ENCODE measurements at places on chromosomes 4 and X.
A peak's percentile ranks its signal among the peaks of the same experiment; 100 is the strongest.

- DNase-seq, result no peak
These were observed 12.4 kb downstream of the AMELX start for GRCh38 chrX:11305641-11306040.

GRCh38 chrX:54891573-54891972 is 29.1 kb upstream of the TRO start:
- DNase-seq, result no peak

DNA sequence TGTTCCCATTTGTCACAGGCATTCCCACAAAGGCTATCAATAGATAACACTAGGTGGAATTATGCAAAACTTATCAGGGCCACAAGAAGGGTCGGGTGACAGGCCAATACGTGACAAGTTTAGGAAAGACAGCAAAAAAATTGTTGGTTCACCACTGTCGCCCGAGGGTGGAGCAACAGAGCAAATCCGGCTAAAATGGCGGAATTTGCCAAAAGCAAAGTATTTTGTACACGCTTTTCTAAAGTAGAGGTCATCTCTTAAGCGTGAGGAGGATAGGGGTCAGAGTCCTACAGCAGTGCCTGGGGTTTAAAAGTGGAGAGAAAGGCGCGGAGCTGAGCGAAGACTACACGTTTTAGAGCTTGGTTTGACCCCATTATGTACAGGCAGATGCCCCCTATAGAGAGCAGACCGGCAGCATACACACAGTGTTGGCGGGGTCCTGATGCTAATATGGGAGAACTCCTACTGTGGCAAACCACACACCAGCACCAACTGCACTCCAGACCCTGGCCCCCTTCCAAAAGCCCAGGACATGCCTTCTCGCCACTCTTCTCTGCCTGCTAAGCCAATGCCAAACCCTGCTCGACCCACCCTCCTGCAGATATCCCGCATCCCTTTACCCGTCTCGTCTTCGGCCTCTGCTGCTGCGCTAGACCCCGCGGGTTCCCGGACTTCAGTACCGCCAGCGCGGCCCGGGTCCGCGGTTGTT is 733 bp downstream of the CCNA2 start:
- no peak for DNase-seq

DNA sequence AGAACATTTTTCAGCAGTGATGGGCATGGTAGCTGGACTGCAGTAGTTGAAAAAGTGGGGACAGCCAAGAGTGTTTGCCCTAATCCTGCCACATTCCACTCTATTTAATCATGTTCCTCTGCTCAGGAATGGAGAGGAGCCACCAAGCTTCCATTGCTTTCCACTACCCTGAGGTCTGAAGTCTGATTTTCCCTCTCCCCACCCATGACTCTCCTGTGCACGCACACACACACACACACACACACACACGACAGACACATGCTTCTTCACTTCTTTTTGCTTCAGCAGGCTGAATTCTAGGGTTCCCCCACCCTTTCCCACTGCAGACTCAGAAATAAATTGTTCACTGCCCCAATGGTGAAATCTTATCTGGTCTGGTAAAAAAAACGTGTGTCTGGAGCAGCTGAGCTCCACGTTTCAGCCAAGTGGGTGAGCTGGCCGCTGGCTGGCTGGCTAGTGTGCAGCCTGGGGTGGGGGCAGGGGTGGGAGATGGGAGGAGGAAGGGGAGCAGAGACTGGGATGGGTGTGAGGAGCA is 142.7 kb upstream of the NALF2 start:
- no peak for DNase-seq

GRCh38 chr4:3062471-3062870 is 11.9 kb downstream of the HTT-AS start:
- no peak for DNase-seq

DNA sequence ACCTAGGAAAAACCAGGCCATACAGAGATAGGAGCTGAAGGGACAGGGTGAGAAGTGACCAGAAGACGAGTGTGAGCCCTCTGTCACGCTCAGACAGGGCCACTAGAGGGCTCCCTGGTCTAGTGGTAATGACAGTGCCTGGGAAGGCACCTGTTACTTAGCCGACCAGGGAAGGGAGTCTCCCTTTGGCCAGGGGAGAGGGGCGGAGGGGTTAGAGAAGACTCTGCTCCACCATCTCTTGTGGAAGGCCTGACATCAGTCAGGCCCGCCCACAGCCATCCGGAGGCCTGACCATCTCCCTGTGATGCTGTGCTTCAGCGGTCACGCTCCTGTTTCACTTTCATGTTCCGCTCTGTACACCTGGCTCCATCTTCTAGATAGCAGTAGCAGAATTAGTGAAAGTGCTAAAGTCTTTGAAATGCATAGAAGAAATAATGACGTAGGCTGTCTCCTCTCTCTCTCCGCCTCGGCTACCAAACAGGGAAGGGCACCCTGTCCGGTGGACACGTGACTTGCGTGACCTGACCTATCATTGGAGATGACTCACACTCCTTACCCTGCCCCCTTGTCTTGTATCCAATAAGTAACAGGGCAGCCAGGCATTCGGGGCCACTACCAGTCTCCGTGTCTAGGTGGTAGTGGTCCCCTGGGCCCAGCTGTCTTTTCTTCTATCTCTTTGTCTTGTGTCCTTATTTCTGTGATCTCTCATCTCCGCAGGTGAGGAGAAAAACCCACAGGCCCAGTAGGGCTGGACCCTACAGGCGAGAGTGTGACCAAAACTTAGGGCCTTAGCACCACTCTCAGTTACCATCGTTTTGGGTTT is 26.7 kb downstream of the HTT-AS start:
- DNase-seq, result peak; percentile 51

DNA sequence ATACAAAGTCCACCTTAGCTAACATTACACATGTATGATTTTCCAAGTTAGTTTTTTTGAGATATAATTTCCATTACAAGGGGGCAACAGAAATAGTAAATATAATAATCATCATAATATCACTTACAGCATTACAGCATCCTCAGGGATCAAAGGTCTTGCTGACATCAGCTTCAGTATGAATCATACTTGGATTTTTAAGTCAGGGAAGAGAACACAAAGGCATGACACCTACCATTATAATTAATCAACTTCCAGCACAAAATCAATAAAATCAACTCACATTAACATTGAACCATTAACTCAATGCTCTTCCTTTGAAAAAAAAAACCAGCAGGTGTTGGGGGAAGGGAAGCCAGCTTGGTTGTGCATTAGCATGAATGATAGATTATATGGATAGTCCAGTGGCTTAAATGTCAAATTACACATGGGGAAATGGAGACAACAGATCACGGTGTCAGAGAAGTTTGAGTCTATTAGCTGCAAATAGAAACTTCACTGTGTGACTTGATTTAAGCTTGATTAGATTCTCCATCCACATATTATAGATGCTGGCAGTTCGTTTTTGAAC is 66.9 kb upstream of the CAPN6 start:
- DNase-seq, result no peak

DNA sequence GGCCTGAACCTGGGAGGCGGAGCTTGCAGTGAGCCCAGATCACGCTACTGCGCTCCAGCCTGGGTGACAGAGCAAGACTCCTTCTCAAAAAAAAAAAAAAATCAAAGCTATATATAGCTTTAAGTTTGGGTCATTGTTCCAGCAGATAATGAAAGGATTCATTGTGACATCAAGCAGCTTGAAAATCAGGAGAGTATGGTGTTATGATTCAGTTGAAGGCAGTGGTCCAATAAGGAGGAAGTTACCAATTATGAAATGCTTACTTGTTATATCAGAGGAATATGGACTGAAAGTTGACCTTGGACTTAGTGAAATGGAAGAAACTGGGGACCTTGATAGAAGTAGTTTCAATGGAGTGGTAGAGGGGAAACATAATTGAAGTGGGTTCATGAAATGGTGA is 140.4 kb upstream of the MAD2L1 start:
- no peak for DNase-seq

GRCh38 chr4:154189346-154189745 is 302.3 kb downstream of the DCHS2 start:
- DNase-seq, result no peak

GRCh38 chr4:132526652-132527051 is 622.4 kb upstream of the PCDH10 start:
- DNase-seq, result no peak

DNA sequence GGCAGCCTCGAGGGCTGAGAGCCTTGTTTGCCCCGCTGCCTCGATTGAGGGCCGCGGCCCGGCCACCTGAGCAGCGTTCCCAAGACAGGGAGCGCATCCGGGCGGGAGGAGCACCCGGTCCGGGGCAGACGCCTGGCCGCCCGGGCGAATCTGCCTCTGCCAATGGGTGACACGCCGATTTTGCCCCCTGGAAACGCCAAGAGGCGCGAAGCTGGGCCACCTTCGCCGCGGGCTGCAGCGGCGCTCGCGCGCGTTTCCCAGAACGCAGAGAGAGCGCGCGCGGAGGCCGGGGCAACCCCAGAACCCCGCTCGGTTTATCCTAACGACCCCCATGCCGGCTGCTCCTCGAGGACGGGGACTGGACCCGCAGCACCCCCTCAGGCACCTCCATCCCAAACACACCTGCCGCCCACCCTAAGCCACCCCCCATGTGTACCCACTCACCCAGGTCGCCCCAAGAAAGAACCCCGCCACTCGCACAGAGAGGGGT is 575 bp downstream of the MAP7D2 start:
- DNase-seq, result no peak

- DNase-seq, result no peak
These were observed 142.5 kb downstream of the COL4A5 start for GRCh38 chrX:108582151-108582550.

GRCh38 chr4:137749466-137749865 is 217.2 kb upstream of the PCDH18 start:
- no peak for DNase-seq

DNA sequence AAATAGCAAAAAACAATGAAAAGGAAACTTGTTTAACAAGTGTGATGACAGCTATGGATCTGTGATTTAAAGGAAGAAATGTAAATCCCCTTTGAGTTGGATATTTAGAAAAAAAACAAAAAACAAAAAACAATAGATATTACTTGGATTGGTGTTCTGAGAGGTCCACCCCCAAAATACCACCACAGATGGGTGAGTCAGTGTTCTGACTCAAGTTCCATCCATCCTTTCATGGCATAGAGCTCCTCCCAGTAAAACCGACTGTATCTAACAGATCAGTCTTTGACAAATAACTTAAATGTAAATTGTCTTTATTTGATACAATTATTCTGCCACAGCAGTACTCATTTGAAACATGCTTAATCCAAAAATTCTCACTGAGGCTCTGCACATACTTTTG is 27.4 kb downstream of the TMPRSS11B start:
- DNase-seq, result no peak

GRCh38 chrX:103464072-103464773 is 55.1 kb downstream of the RAB40A start:
- DNase-seq, result no peak

DNA sequence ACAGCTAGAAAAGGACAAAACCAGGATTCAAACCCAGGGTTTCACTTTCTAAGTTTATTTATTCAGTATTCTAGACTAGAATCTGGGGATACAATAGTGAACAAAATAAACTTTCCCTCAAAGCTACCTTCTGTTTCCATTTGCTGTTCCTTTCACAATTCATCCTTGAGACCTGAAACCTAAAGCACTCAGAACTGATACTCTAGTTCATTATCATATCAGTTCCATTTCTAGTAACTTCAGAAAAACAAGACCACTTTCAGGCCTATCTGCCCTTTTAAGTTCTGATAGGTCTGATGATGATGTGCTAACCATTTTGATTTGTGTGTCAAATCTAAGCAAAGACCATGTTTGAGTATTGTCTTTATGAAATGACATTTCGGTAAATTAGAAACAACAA is 7.8 kb upstream of the XK start:
- DNase-seq, result no peak

DNA sequence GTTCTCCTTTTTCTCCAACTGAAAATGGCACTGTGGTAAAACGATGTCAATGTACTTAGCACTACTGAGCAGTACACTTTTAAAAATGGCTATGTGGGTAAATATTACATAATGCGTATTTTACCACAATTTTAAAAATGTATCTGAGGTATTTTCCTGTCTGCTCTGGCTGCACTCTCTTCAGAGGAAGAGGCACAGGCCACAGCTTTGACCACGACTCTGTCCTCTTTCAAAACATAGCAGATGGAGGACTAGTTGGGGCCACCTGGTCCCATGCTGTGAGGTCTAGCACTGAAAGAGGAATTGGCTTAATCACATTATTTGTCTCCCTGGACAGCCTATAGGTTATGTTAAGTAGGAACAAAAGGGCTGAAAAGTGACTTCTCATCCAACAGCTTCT is 5.2 kb downstream of the KCNE5 start:
- no peak for DNase-seq

GRCh38 chr4:100489305-100489704 is 28.5 kb downstream of the EMCN start:
- DNase-seq, result no peak

GRCh38 chr4:169094656-169095231 is 84.7 kb upstream of the CBR4 start:
- DNase-seq, result no peak

- no peak for DNase-seq
These were observed 271.8 kb downstream of the INPP4B start for GRCh38 chr4:142574306-142574705.

- no peak for DNase-seq
These were observed 31.4 kb upstream of the RBPJ start for GRCh38 chr4:26289401-26289800.

- no peak for DNase-seq
These were observed 185.7 kb downstream of the UNC5C start for GRCh38 chr4:95362906-95363558.

DNA sequence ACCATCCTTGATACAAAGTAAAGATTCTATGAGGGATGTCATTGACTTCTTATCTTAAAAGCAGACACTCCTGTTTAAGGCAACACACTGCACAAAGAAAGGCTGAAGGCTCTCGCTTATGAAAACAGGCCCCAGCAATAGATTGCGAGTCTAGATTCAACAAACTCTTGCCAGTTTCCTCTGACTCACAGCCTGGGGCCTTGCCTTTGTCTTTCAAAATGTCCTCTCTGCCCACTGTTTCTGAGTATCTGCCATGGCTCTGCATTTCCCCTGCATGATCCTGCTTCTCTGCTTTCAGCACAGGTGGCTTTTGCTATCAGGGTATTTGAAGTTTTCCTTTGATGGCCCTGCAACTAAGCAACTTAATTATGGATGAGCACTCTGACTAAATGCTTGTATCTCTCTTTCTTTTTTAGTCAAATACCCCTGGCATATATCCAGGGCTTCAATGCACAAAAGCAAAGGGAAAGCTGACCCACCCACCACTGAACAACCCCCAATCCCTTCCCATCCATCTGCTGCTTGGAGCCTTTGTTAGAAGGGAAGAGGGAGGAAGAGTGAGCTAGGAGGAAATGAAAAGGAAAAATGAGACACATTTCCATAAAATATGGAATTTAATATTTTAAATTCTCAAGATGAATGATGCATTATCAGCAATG is 32.2 kb downstream of the NDP start:
- no peak for DNase-seq

DNA sequence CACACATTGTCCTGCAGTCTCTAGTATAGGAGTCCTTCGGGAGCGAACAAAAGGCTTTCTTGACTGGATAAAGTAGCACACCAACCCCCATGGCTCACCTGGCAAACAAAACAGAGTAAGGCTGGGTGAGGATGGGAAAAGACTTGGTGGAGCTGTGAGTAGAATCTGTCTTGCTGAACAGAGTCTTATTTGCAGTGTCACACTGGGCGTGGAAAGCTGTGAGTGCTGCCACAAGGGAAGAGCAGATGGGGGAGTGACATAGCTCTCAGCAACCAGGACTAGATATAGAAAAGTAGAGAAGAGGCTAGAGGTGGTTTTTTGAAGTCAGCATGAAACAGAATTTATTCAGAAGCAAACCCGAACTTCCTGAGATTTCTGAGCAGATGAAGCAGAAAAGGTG is 137.2 kb upstream of the ESX1 start:
- no peak for DNase-seq
